ENCODE measurements at places on chromosomes 16 and 17.

GRCh38 chr16:66622863-66623262 lies 18.4 kb downstream of the CMTM3 start:
- no peak for DNase-seq

DNA sequence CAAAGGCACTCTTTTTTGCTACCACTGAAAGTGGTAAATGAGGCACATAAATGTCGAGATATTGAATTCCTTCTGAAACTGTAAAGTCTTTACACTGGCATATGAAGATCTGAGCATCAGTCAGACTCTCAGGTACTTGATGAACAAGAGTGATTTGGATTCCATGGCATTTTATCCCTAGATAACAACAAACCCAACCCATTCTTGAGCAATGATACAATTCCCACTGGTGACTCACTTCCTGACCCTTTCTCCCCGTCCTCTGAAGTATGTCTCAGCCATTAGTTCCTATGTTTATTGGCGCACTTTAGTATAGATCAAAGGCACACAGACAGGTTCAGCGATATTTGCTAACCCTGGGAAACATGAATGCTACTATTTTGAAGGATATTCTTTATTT lies 147.0 kb upstream of the RBFOX1 start:
- DNase-seq, result no peak

GRCh38 chr16:72938795-72939164 lies 109.1 kb downstream of the ZFHX3 start:
- DNase-seq, result peak; percentile 84

DNA sequence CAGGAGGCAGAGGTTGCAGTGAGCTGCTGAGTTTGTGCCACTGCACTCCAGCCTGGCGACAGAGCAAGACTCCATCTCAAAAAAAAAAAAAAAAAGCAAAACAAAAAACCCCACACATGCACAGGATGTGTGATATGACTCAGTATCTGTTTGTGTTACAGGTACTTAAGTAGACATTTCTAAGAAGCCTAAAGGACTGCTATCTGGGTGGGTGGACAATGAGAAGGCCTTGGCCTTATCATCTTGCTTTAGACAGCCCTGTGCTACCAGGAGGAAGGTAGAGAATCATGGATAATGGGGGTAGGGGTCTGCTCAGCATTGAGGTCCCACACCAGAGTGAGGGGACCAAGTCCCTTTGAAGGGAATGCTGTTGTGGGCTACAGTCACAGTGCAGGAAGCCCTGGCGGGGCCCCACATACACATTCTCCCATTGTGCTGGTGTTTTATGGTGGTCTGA lies 26.7 kb downstream of the PLD6 start:
- DNase-seq, result no peak

- DNase-seq, result no peak
Observed at GRCh38 chr16:74747-75334, 2.4 kb upstream of the RHBDF1 start.

- DNase-seq, result no peak
Observed at GRCh38 chr16:4780235-4780634, 7.9 kb downstream of the SEPTIN12 start.

DNA sequence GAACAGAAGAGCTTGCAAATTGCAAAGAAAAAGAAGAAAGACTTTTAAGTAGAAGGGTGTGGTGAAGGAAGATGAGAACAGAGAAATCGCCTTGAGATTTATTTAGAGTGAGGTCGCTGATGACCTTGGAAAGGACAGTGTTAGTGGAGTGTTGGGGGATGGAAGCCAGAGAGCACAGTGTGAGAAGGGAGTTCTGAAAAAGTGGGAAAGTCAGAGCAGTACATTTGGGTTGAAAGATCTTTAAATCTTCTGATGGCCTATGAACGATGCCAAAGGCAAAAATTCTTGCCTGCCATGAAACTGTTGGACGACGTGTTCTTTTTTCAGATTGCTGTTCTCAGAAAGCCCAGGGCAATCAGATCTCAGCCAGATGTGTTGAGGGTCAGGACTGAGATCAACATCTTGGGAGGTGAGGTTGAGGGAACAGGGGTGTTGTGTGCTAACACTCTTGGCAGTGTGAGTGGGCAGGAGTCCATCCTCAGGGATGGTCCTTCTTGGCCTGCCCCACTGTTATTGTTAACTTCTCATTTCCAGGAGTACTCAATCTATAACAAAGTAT lies 330.1 kb downstream of the MAP2K6 start:
- DNase-seq, result no peak

DNA sequence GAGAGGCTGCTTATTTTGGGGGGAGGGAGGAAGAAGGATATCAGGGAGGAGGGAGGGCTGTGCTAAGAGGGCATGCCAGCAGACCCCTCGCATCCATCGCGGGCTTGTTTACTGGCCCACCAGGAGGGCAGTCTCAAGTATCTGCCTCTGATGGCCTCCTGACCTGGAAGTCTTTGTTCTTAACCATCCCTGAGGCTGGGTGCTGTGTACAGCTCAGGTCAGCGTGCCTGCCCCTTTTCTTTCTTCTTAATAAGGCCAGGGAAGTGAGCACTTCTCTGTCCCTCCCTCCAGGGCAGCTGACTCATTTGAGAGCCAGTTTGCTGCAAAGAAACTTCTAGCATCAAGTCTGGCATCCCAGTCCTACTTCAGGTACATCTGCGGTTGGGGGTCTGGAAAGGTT lies 157.0 kb downstream of the CCDC182 start:
- DNase-seq, result no peak

GRCh38 chr17:81923302-81924260 lies 4.0 kb downstream of the MAFG start:
- DNase-seq, result no peak

GRCh38 chr16:47713225-47713595 lies 252.1 kb downstream of the PHKB start:
- DNase-seq, result no peak

- DNase-seq, result peak; percentile 81
Observed at GRCh38 chr17:74210191-74211140, 2.9 kb upstream of the TTYH2 start.

DNA sequence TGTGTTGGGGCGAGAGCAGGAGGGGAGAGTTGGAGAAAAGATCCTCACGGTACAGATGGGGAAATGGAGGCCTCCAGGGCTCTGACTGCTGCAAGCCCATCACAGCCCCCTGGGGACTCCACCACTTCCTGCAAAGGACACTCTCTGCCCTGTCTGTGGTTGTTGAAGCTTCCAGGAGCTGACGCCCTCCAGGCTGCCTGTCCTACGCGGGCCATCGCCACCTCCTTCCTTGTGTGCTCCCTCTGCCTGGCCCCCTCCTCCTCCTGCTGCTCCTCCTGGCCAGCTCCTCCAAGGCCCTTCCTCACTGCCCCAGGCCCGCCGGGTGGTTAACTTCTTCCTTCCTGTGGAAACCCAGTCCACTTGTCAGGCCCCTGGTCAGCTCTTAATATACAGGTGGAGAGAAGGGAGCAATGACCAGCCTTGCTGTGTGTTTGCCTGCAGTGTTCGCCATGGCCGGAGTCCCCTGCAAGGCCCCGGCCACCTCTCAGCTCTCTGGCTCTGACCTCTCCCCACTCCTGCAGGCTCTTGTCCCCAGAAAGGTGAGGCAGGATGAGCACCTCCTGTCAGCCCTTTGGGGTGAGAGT lies 18.4 kb upstream of the STAC2 start:
- no peak for DNase-seq

DNA sequence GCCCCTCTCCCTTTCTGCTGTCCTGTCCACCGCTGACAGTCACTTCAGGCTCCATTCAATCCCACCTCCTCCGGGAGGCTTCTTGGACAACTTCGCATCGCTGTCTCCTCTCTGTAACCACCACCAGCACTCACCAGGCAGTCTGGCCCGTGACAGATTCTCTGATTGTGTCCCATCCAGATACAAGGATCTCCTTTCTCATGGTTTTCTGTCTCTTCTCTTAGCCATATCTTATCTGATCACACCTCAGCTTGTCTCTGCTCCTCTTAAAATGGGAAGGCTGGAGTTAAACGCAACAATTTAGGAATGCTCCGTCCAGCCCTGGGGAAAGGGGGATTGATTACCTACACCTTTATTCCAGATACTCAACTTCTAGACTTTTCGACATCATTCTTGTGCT lies 56.9 kb upstream of the ARHGAP44 start:
- DNase-seq, result no peak

GRCh38 chr16:50390371-50390771 lies 21.6 kb upstream of the BRD7 start:
- no peak for DNase-seq

- DNase-seq, result peak; percentile 81
Observed at GRCh38 chr17:3913531-3914311, 2.5 kb downstream of the P2RX1 start.

DNA sequence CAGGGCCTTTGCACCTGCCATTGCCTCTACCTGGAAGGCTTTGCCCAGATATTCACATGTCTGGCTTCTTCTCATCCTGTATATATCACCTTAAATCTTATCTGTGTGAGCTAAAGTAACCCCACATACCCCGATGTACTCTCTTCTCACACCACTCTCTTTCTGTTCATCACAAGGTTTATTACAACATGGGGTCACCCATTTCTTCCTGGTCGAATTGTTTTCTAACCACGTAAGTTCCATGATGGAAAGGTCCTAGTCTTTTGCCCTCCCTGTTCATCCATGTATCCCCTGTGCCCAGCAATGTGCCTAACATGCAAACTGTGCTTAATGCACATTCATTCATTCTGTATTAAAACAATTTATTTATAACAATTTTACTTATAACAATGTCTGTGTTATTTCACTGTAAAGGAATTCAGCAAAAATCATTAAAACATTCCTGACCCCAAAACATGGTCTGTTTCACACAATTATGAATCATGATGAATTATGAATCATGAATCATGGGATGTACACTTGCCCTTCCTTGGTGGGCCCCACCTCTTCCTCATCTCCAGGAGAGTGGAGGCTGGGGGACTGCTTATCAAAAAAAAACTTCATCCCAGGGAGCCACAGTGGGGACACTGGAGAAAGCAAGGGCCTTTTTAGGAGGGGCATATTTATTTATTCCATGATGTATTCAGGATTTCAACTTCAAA lies 336.4 kb downstream of the GRIN2A start:
- DNase-seq, result no peak

- peak; percentile 59 for DNase-seq
Observed at GRCh38 chr17:3002538-3003295, 60.7 kb downstream of the OR1D5 start.

DNA sequence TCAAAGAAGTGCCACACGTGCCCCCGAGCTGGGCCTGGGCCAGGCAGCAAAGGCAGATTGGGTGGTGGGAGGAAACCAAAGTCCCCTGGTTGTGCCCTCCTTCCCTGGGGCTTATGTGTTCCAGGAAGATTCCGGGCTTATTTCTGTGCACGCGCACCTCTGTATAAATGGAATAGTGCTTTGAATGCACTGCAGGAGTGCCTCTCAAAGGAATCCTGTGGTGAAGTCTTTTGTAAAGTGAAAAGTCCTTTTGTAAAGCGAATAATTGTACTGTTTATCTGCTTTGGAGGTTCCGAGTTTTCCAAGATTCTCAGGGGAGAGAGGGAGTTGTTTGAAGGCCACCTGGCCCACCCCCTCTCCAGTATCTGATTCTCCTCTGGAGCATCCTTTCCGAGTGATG lies 26.8 kb downstream of the C17orf75 start:
- no peak for DNase-seq

DNA sequence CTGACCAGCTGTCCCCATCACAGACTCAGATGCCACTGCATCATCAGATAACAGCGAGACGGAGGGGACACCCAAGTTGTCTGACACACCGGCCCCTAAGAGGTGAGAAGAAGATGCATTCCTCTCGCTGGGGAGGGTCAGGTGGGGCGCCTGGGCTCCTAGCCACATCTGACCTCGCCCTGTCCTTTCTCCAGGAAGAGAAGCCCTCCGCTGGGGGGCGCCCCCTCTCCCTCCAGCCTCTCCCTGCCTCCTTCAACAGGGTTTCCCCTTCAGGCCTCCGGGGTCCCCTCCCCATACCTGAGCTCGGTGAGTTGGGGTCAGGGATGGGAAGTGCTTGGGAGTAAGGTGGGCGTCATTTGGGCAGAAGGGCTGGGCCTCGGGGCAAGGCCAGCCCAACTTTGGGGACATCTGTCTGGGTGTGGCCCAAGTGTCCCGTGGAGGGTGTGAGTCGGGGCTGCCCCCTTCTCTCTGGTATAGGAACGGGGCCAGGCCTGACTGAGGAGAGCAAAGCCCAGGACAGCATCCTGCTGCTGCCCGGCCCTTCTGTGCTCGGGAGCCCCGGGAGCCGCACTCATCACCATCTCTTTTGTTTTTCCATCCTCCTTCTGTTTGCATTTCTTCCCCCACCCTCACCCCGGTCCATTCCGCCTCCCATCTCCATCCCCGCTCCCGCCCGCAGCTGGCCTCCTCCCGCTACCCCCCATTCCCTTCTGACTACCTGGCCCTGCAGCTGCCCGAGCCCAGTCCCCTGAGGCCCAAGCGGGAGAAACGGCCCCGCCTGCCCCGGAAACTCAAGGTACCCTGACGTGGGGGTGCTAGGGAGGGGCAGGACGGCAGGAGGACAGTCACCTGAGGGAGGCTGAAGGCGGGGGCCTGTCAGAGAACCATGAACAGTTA lies 4.9 kb downstream of the INO80E start:
- peak; percentile 60 for DNase-seq

DNA sequence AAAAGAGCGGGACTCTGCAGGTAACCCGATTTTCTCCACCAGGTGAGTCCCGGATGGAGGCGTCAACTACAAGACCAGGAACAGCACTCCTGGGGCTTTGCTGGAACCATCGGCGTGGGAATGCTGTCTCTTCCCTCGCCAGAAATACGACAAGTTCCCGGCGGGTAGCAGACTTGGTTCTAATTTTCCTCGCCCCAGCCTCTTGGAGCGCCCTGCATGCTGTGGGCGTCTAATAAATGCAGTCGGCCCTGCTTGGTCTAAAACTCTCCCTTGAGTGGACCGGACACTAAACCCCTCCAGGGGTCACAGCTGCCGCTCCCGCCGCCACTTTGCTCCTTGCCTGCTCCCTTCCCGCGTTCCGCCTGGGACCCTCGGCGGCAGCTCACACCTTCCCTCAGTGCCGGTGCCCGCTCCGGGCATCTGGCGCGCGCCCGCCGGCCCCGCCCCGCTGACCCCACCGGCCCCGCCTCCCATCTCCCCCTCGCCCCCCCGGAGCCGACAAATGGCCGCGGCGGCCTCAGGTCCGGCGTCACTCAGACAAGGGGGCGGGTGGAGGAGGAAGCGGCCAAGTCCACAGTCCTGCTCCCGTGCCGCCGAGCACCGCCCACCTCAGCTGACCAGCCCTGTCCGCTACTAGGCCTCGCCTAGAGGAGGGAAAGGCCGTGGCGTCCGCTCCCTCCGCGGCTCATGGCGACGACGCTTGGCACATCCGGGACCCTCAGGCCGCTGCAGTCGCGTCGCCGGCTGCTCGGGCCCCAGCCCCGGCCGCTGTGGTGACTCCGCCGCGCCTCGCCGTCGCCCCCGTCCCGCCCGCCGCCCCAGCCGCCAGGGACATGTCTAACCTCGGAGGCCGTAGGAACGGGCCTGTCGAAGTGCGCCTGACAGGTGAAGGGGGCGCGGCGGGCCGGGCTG lies 65.8 kb downstream of the KPNA2 start:
- peak; percentile 95 for DNase-seq
